GM04503 (cell line): ENCODE measurements at places on chromosomes 2 and 18.

DNA sequence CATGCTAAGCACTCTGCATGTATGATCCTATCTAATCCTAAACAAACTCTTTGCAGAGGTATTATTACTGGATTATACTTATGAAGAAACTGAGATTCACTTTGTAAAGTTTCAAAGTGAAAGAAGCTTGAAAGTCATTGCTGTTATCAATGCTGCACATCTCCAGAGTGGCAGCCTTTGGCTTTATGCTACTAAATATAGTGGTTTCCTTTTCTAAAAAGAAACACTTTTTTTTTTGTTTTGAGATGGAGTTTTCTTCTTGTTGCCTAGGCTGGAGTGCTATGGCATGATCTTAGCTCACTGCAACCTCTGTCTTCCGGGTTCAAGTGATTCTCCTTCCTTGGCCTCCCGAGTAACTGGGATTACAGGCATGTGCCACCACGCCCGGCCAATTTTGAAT lies 114.9 kb upstream of the RAB27B start:
- no peak for DNase-seq

DNA sequence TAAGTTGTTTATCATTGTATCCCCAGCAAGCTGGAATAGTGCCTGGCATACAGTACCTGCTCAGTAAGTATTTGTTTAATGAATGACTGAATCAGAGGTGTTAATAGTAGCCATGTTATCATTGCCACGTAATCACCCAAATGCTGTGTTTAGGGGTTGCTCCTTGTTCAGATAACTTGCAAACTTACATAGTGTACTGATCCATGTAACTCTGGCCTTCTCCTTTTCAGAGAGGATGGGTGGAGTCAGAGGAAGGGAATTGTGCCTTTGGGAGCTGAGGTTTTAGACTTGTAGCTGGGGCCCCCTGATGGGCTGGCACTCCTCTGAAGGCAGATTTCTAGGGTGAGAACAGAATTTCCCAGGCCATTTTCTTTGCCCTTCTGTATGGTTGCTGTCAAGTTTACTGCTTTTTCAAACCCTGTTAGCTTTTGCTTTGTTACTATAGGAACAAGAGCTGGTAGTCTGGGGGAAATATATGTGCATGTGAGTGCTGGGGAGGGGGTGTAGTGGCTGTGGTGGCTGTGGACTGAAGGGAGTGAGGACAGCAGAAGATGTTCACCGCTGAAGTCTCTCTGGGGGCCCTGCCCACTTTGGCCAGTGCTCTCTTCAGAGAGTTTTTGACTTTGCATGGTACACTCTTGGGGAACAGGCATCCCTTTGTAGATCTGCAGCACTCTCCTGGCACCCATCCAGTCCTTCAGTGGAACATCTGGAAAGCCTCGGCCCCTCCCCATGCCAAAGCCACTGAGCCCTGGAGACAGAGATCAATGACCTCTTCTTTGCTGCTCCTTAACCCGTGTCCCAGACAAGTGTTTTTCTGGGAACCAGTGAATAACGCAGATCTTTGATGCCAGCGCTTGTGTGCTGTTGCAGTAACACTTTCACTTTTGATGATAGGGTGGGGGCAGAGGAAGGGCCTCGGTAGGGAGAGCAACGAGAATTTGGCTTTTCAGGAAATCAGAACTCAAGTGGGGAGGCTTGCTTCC lies 209.0 kb downstream of the PRKCE start:
- no peak for DNase-seq

GRCh38 chr2:101766871-101767739 lies 69.6 kb downstream of the MAP4K4 start:
- DNase-seq: peak; percentile 94

DNA sequence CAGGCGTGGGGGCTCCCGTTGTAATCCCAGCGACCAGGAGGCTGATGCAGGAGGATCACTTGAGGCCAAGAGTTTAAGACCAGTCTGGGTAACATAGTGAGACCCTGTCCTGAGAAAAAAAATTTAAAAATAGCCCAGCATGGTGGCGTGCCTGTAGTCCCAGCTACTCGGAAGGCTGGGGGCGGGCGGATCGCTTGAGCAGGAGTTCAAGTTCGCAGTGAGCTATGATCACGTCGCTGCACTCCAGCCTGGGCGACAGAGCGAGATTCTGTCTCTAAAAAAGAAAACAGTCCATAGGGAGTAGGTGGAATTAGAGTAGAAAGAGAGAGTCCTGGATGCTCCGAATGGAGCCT lies 325 bp upstream of the TTLL4 start:
- DNase-seq: no peak

DNA sequence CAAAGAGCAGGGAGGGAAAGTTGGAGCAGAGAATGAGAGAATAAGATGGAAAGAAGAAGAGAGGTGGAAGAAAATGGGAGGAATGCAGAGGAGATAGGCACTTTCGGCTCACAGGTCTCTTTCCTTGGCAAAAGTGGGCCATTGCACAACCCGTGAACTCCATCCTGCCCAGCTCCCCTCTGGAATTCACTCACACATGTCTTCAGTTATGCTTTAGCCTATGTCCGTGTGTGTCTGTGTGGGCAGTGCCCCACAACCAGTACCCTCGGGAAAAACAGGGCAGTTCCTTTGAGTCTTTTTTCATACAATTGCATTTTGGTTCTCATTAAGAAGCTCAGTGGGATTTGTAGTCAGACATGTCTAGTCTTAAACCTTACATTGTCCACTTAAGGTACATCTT lies 34.5 kb downstream of the DTNA start:
- no peak for DNase-seq

DNA sequence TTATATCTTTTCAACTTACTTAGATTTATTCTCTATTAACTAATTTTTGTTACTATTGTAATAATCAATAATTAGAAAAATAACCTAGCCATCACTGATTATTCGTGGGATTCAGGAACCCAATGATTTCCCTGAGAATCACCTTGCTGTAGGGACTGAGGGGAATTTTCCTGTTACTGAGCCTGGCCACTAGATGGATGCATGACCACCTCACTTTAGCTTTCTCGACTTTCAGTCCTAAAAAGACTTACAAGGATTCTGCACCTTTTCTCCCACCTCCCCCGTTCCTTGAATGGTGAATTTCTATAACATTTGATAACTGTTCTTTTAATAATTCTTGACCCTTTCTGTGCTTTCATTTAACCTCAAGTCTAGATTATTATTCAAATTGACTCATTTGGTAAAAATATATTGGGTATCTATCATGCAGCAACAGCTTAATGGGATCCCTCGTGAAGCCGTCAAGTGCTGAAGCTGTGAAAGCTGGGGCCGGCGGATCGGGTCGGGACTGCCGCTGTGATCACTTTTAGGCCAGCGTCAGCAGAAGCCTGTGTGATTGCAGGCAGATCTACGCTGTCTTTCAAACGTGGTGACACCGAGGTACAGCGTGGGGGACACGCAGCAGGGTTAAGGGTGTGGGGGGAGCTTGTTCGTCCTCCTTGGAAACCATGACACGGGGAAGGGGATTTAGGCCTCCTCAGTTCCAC lies 38.8 kb upstream of the TMEM18 start:
- DNase-seq: no peak

- DNase-seq: no peak
Observed at GRCh38 chr18:30908381-30908780, 134.2 kb downstream of the DSC3 start.

DNA sequence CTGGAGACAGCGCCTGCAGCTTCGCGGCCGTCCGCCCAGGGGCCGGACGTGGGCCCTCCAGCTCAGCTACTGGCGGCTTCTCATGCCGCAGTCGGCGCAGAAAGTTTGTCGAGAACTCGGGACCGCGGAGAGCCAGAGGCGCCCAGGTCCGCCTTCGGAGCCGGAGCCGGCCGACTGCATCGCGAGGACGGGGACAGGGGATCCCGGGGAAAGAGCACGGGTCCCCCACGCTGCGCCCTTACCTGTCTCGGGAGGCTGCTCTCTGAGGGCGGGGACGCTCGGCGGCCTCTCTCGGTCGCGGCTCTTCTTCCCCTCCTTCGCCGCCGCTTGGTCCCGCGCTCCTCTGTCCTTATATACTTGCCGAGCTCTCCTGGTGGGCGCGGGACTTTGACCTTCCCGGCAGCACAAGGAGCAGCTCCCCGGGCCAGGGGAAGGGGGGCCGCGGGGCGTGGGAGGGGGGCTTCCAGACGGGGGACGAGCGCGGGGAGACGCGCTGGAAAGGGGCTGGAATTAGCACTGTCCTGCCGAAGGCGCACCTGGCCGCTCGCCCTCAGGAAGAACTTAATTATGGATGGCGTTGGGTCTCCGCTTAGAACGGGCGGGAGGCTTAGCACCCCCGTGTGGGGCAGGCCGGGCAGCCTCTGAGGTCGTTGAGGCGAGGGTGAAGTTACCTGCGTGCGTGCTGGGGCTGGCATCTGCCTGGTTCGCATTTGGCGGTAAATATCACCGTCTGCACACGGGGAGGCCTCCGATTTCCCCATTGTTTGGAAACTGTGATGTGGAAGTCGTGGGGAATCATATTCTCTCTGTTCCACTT lies at the start of gene POMC:
TSS of gene POMC (minus strand) at position 325 of the 817 bp plus-strand sequence. CDS start 3,808 bp downstream, outside the sequence.
- no peak for DNase-seq

DNA sequence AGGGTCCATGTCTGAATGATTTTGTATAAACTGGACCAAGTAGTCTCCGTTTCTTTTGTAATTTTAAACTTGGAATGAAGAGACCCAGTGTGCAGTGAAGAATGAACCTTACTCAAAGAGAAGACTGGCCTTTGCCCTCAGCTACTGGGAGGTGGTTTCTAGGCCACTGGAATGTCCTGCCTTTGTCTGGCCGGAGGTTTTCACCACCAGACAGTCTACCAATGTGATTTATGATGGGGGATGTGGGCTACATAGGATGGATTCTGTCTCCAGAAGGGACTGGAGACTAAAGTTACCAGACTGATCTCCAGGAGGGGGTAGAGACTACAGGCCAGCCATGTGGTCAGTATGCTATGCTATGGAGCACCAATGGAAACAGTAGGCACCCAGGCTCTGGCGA lies 42.8 kb upstream of the RAB31 start:
- DNase-seq: no peak

DNA sequence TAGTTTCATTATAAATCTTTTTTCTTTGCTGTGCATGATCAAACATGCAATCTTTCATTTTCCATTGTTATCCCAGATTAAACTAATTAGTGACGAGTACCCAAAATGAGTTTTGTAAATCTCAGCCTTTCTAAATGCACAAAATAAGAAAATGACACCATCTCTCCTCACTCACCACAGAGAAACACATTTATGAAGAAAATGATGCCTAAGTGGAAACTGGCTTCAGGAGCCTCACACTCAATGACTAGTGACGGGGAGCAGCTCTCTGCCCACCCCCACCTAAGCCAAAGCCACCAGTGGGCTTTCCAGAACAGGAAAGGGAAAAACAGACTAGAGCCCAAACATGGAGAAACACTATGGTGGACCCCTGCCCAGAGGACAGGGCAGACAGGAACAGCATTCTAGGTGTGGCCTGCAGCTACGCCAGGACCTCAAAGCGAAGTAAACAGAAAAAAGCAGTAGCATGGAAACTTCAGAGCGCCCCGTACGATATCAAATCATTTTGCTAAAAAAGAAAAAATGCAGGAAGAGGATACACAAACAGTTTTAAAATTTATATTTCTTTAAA lies 113.5 kb downstream of the RBMS1 start:
- no peak for DNase-seq

- DNase-seq: no peak
Observed at GRCh38 chr2:100242891-100243619, 79.2 kb downstream of the LONRF2 start.

- no peak for DNase-seq
Observed at GRCh38 chr2:96669539-96670215, 27.1 kb downstream of the FER1L5 start.

GRCh38 chr2:138621139-138621538 lies 119.6 kb downstream of the SPOPL start:
- no peak for DNase-seq

GRCh38 chr2:11492720-11493119 lies 26.8 kb upstream of the E2F6 start:
- DNase-seq: no peak

GRCh38 chr2:155653176-155653575 lies 679.3 kb downstream of the NR4A2 start:
- DNase-seq: no peak

GRCh38 chr18:31244771-31245394 lies 73.1 kb upstream of the DSG1 start:
- DNase-seq: no peak

- no peak for DNase-seq
Observed at GRCh38 chr2:188512456-188512855, 220.8 kb downstream of the GULP1 start.

- peak; percentile 92 for DNase-seq
Observed at GRCh38 chr2:46812361-46813019, 103.1 kb downstream of the MCFD2 start.

DNA sequence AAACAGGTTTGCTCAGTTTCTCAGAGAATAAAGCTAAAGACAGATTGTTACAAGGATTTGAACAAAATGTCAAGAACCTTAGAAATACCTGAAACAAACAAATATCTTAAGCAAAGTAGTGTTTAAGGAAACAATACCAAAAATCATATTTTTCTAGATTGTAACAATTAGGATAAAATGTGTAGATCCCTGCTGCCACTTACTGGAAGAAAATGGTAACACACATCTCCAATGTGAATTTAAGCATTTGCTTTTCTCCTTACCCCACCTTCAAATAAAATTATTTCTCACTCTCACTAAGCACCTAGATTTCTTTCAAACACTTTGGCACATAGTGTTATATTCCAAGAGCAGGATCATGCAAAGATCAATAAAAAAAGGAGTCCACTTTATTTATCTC lies 34.9 kb downstream of the SUCLG1 start:
- DNase-seq: no peak

- peak; percentile 4 for DNase-seq
Observed at GRCh38 chr18:42514512-42514911, 559.5 kb downstream of the PIK3C3 start.

DNA sequence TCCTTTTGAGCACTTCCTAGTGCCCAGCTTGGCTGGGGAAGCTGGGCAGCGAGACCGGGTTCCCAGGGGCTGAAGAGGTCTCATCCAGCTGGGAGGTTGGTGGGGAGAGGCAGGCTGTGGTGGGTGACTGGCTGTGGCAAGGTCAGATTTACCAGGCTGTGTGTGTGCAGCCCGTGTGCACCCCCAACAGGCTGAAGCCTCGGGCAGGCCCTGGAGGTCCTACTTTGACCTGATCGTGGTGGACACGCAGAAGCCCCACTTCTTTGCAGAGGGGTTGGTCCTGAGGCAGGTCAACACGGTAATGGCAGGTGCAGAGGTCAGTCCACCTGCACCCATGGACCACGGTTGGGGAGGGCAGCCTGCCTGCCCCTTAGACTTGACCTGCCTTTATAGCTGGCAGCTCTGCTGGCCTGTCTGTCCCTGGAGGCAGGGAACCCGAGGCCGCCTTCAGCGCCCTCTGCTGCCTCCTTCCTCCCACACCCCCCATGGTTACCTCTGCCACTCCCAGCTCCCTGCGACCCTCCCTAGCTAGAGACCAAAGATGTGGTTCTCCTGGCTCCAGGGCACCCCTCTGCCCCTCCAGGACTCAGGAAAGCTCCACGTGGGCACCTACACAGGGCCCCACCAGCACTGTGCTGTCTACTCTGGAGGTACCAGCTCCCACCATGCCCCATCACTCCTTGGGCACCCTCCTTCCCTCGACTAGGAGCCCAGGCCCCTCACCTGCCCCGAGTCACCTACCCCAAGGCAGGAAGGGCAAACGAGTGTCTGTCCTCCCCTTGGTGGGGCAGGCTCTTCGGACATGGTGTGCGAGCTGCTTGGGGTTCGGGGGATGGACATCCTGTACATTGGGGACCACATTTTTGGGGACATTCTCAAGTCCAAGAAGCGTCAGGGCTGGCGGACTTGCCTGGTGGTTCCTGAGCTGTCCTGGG lies 4.0 kb downstream of the NT5DC4 start:
- no peak for DNase-seq

- no peak for DNase-seq
Observed at GRCh38 chr2:74086021-74086420, 61.7 kb downstream of the BOLA3 start.

- DNase-seq: no peak
Observed at GRCh38 chr2:136236019-136236418, 118.1 kb upstream of the CXCR4 start.
